ENCODE measurements at places on chromosomes 13 and 19. TPM values are rescaled to one million over a fixed set of nuclear protein-coding genes. Genes with fewer than 3 reads are reported as not detected.

TINCR gene
- total RNA-seq, result not detected

GFY gene
- total RNA-seq, result not detected

ZNF221 gene
- 2.2 TPM for total RNA-seq

ONECUT3 gene
- not detected for total RNA-seq

TMEM150B gene
- total RNA-seq, result not detected

IRF2BP1 gene
- 28.0 TPM for total RNA-seq

YJEFN3 gene
- 0.51 TPM for total RNA-seq

LSR gene
- 88.1 TPM for total RNA-seq

RXFP2 gene
- not detected for total RNA-seq

PRRG2 gene
- total RNA-seq, result 0.16 TPM

TMPRSS9 gene
- total RNA-seq, result not detected

PSG4 gene
- total RNA-seq, result not detected

TMEM221 gene
- 0.13 TPM for total RNA-seq

NKPD1 gene
- under 0.01 TPM for total RNA-seq

NUP58 gene
- total RNA-seq, result 87.3 TPM

CYP2A6 gene
- not detected for total RNA-seq

NKG7 gene
- total RNA-seq, result not detected

PCDH8 gene
- not detected for total RNA-seq

FBXO46 gene
- total RNA-seq, result 11.9 TPM

ENOX1 gene
- total RNA-seq, result 0.33 TPM

RNASEH2B gene
- total RNA-seq, result 21.7 TPM

FAM124A gene
- 0.33 TPM for total RNA-seq

ZNF701 gene
- total RNA-seq, result 6.0 TPM

ZNF486 gene
- 6.2 TPM for total RNA-seq

ZNF667 gene
- total RNA-seq, result 2.5 TPM

NANOS3 gene
- 0.63 TPM for total RNA-seq

GZMM gene
- total RNA-seq, result not detected

FLT3LG gene
- total RNA-seq, result 0.81 TPM

GPR12 gene
- total RNA-seq, result not detected

AP2S1 gene
- 285 TPM for total RNA-seq

PDCD2L gene
- total RNA-seq, result 19.4 TPM
